Jurkat, Clone E6-1 (cell line): ENCODE measurements at places on chromosomes 4 and X.

DNA sequence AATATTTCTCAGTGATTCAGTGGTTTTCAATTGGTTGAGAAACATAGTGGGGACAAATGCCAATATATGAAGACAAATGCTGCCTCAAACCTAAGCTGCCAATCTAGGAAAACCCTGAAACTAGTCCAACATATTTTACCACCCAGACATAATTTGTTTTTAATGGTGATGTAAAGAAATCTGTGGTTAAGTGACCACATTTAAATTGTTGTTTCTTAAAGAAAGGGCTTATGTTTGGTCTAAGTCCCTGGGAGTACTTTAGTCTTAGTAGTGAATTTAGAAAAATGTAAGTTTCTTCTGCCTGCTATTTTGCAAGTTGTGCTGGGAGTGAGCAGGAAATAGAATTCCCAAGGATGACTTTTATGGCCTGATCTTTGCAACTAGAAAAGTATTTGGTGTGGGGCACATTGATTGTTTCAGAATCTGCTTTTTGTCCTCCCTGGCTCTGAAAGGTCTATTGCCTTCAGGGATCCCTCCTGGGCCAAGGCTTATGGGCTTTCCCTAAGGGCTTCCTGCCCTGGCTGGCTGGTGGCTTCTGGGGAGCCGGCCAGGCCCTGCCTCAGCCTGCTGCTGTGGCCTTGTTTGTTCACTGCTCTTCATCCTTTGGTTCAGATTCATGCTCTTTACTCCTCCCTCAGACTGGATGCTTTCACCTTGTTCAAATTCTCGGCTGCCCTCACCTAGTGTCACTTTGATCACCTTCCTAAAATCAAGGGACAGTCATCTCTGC lies 169.8 kb upstream of the JADE1 start:
- DNase-seq, result no peak

DNA sequence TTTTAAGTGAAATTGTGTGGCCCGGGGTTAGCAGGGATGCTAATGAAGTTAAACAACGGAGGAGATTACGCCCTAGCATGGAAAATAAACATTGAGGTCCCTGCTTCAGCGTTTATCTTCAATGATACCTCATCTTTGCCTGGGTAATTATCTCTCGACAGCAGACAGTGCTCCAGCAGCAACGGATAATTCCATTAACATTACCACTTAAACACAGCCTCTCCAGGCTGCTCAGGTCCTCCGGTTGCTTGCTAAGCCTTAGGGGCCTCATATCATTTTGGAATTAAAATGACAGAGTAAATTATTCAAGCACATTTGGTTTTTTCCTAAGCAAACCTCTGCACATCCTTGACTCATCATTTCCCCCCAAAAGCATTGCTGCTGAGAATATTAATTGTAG lies 281.5 kb upstream of the KLF3 start:
- DNase-seq, result no peak

DNA sequence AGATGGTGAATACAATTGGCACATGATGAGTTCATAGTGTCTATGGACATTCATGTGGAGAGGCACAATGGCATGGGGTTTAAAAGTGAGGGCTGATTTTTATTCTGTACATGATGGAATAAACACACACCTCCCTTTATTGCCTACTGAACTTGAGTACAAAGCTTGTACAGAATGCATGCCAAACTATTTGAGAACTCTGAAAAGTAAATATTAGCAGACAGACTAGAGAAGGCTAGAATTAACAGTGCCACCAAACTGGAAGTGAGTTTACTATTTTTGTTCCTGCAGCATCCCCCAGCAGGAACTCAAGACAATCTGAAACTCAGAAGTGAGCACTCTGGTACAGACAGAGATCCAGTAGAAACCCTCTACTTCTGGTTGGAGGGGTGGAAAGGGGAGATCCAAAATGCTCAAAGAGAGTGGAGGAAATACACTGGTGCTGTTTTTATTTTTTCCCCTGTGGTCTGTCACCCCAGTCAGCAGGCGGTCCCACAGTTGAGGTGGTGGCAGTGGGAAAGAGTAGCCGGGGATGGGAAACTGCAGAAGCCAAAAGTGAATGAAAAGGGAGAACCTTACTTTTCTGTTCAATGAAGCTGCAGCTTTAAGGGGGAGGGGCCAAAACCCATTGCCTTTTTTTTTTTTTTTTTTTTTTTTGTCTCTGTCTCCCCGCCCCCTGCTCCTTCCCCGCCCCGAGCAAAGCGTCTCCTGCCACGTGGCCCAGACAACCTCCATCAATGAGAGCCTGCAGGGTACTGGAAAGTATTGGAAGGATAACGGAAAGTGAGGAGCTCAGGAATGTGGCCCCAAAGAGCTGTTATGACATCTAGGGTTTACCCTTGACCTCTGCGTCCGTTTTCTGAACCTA lies 20.5 kb downstream of the AKAP4 start:
- DNase-seq, result no peak

GRCh38 chr4:38905652-38906385 lies 38.2 kb downstream of the FAM114A1 start:
- DNase-seq, result no peak

DNA sequence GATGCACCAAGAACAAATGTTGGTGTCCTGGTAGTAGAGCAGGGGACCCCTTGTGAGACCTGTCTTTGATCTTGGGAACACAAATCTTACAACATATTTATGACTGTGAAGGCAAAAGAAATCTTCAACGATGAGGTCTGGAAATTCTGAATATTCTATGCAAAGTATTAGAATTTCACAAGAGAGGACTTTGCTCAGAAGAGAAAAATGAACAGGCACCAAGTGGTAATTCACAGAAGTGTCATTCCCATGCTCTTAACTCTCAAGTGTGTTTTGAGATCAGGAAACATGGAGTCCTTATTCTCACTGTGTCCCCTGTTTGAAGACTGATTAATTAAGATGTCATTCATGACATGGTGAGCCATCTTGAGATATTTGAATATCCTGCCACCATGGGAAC lies 52.5 kb downstream of the COQ2 start:
- no peak for DNase-seq

GRCh38 chr4:7960790-7961655 lies 21.4 kb upstream of the AFAP1 start:
- peak; percentile 61 for DNase-seq

- no peak for DNase-seq
Observed at GRCh38 chrX:110034036-110034435, 31.1 kb downstream of the TMEM164 start.

- peak; percentile 34 for DNase-seq
Observed at GRCh38 chr4:101345596-101346350, 1.6 kb downstream of the PPP3CA start.

GRCh38 chrX:125758819-125759218 lies 407.3 kb downstream of the DCAF12L2 start:
- no peak for DNase-seq

DNA sequence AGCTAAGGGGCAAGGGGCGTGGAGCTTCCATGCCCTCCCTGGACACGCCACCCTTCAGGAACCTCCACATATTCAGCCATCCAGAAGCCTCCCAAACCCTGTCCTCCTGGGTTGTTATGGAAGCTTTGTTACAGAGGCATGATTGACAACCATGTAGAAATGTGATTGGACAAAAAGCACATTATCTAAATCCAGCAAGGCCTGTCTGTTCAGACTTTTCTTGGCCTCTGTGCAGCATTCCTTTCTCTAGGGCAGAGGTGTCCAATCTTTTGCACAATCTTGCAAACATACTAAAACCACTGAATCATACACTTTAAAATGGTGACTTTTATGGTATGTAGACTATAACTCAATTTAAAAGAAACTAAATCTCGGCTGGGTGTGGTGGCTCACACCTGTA lies 12.7 kb downstream of the STEEP1 start:
- DNase-seq, result no peak

GRCh38 chr4:4912155-4912554 lies 52.7 kb downstream of the MSX1 start:
- DNase-seq, result no peak
